ENCODE measurements at places on chromosomes 12 and 14.

DNA sequence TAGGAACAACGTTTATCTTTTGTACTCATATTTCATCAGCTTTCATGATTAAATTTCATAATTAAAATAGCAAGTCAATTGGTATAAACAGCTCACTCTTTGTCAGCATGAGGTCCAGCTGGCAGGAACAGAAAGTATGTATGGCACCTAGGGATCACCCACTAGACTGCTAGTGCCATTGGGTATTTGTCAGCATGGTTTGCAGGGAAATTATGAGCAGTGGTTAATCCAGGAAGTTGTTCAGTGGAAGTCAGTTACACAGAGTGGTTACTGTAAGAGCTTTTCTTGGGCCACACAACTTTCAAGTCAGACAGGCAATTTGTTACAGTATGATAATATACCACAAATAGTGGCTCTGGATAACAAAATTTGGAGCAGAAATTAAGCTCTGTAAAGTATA, 340.3 kb upstream of the RGS6 start:
- no peak for DNase-seq

GRCh38 chr12:76259660-76260389, 88.4 kb downstream of the BBS10 start:
- no peak for DNase-seq

DNA sequence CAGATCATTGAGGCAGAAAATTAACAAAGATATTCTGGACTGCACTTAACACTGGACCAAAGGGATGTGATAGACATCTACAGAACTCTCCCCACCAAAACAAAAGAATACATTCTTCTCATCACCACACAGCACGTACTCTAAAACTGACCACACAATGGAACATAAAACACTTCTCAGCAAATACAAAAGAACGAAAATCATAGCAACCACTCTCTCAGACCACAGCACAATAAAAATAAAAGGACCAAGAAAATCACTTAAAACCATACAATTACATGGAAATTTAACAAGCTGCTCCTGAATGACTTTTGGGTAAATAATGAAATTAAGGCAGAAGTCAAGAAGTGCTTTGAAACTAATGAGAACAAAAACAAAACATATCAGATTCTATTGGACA, 254.0 kb upstream of the STXBP6 start:
- DNase-seq: no peak

DNA sequence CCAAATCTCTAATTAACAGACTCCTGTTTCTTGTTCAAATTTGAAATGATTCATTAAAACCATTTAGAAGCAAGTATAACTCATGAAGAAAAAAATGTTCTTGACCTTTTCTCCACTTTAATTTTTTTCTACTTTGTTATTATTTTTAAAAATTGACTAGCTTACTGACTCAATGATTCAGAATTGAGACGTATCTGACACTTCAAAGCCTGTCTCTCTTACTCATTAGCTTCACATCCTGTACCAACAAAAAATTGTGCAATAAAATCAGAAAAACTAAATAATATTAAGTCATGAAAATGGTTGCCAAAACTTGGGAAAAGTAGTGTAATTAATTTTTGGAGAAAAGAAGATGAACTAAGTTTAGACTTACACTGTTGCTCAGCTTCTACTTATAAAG, 331.2 kb downstream of the SLC16A7 start:
- DNase-seq: no peak

DNA sequence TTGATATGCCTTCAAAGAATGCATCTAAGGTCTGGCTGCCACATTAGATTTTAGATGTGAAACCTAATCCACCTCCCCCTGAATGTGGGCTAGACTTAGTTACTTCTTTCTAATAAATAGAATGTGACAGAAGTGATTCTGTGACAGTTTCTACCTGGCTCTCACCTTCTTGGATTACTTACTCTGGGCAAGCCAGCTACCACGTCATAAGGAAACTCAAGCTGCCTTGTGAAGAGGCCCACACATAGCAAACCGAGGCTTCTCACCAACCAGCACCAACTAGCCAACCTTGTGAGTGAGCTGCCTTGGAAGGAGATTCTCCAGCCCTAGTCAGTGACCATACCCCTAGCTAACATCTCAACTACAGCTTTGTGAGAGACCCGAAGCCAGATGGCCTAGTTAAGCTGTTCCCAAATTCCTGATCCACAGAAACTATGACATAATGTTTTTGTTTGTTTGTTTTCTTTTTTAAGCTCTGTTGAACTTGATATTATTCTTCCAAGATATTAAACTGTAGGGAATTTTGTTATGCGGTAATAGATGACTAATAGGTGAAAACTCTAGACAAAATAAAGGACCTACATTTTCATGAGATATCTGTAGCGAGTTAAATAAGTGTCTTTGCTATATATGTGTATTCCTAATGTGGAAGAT, 6.2 kb downstream of the GPR19 start:
- no peak for DNase-seq

GRCh38 chr12:47189728-47190127, 110.0 kb upstream of the AMIGO2 start:
- DNase-seq: no peak

DNA sequence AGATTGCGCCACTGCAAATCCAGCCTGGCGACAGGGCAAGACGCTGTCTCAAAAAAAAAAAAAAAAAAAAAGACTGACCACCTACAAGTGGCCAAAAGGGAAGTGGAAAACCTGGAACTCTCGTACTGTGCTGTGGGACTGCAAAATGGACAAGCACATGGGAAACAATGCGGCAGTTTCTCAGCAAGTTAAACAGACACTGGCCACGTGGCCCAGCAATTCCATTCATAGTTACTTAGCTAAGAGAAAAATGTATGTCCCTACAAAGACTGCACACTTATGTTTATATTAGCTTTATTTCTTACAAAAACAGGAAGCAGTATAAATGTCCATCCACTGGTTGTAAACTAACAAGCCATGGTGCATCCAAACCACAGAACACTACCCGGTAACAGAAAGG, 5.6 kb downstream of the CHFR start:
- no peak for DNase-seq

All from transverse colon (tissue), 4 donors.